Stimulated activated CD8-positive, alpha-beta memory T cell treated with anti-CD3 and anti-CD28 coated beads, Interleukin-2, amount 100 ng/mL, for 1 hour (primary cell): ENCODE measurements at places on chromosomes 1 and 21.

GRCh38 chr1:183244466-183244865 lies 58.4 kb downstream of the LAMC2 start:
- no peak for DNase-seq

DNA sequence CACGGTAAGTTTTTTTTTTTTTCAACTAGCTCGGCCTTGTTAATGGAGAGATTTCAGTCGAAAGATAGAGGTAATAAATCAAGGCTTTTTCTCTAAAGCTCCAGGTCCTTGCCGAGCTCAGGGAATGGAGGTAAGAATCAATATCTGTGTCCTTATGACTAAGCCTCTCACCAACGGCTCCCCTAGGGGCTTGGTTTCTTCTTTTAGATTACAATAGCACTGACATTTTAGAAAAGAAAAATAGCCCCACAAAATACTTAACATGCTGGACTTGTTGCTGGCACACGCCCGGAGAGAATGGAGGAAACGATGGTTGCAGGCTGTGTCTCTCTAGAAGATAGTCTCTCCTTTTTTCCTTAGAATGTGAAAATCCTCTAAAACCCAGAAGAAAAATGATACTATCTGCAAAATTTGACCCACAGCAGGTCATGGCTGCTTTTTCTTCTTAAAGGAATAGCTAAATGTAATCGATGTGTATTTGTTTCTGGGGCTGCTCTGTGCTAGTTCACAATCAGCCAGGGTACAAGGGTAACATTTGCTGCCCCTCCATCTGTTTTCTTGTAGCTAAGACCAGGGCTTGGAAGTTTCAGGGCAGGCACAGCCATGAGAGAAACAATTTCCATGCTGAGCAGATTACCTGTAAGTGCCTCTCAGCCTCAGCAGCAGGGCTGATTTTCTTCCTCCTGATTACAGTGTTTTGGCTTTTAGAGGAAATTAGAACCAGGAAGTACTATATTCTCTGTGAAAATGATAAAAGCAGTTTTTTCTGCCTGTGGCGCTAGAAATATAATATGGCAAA lies 86.2 kb upstream of the GNG12 start:
- DNase-seq, result no peak

- no peak for DNase-seq
These were observed 66.0 kb downstream of the ZMYM4 start for GRCh38 chr1:35334485-35334884.

- DNase-seq, result no peak
These were observed 14.8 kb downstream of the PI4KB start for GRCh38 chr1:151312411-151312810.

DNA sequence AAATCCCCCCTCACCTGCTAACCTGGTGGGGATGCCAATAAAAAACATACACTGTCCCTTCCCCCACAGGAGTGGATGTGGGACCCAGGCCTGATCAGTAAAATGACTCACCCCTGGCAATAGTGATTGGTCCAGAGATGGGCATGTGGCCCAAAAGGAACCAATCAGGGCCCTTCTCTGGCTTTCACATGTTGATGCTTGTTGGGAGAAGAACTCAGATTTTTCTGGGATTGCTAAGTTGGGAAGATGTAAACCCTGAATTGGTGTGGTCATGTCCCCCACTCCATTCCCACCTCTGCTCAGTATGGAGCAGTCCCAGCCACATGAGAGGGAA lies 43.6 kb upstream of the ACTL8 start:
- DNase-seq, result no peak

- no peak for DNase-seq
These were observed 134.8 kb downstream of the BACH1 start for GRCh38 chr21:29433366-29434059.

- peak; percentile 77 for DNase-seq
These were observed 11.7 kb upstream of the BNIPL start for GRCh38 chr1:151024540-151025146.

DNA sequence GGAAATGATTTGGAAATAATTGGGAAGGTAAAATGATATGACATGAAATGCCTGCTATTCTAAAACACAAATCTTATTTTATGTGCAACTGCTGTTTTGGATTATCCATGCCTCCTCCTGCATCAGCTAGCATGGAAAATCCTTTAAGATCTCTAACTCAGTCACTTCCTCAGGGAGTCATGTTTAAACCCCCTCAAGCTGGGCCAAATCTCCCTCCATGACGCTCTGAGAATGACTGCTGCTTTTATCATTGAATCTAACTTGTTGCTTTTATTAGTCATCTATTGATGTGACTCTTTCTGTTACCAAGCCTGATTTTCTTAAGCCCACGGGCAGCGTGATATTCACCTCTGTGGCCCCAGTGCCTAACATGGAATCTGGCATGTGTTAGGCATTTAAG lies 324.8 kb downstream of the DISC1 start:
- DNase-seq, result no peak

GRCh38 chr1:55879346-55879745 lies 664.2 kb upstream of the USP24 start:
- no peak for DNase-seq

- no peak for DNase-seq
These were observed 8.5 kb upstream of the COL8A2 start for GRCh38 chr1:36133484-36133883.

DNA sequence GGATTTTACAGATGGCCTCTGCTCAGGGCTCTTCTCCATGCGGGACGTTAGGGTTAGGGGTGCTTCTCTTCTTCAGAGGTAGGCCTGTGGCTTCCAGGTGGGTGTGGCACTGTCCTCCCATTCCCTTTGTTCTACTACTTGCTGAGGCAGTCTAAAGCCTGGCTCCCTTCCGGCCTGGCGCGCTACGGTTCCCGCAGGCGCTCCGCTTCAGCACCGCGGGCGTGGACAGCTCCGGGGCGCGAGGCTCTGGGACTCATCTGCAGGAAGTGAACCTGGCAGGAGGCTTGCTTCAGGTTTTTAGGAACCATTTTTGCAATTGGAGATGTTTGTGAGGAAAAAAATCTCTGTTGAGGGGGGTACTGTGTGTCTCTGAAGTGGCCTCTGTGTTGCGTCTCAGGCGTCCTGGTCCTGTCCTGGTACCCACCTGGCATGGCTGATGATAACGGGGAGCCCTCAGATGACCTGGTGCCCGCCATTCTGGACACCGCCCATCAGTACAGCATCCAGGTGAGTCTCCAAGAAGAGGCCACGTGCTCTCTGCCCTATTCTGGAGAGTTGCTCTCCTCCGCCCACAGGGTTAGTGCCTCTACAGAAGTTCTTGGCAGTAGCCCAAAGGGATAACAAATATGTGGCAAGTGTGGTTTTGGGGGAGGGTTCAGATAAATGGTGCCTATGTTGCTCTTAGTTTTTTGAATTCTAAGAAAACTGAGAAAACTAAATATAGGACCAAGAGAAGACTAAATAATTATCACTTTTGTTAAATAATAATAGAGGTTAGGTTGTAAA lies 1.9 kb downstream of the MANEAL start:
- DNase-seq, result no peak

GRCh38 chr1:110187139-110187890 lies 22.8 kb upstream of the KCNC4 start:
- DNase-seq, result no peak

DNA sequence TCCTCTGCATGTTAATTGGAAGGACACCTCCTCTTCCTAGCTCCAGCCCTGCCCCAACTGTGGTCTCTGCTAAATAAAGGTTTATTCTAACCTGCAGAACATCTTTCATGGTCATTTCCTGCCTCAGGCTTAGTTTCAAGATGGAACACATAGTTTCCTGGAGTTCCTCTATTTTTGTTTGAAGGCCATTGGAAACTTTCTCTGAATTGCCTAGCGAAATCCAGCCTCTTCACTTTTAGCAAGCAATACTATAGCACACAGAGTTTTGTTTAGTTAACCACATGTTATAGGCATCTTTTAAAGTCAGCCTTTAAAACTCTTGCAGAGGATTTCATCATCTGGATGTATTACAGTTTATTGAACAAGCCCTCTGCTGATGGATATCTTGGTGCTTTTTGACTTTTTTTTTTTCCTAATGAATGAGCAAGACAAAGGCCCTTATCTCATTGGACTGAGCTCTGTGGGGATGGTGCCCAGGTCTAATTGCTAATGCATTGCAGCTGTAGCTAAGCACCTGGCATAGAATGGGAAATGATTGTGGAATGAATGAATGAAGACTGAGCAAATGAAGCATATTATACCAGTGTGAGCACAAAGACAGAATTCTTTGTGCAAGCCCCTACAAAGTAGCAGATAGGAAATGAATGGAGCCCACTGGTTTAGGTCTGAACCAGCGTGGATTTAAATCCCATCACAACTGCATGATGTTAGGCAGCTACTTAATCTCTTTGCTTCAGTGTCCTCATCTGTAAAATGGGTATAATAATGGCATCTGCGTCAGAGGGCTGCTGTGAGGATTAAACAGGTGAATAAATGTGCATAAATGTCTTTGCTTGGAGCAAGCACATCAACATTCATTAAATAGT lies 641 bp upstream of the CFAP107 start:
- DNase-seq, result no peak

DNA sequence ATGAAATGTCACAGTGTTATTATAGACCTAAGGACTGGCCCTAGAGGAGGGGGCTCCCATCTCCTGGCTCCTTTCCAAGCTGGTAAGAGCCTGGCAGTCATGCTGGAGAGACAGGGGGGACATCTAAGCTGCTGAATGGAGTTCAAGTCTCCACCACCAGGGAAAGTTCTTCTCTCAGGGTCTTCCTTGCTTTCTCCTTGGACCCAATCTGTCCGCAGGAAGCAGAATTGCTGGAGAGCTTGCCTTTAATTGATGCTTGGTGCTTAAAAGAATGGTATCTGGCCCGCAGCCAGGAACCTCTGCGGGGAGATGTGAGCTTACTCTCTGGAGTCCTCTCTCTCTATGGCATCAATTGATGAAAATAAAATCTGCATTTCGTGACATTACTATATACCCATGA lies 25.1 kb downstream of the IRF2BP2 start:
- DNase-seq, result no peak

DNA sequence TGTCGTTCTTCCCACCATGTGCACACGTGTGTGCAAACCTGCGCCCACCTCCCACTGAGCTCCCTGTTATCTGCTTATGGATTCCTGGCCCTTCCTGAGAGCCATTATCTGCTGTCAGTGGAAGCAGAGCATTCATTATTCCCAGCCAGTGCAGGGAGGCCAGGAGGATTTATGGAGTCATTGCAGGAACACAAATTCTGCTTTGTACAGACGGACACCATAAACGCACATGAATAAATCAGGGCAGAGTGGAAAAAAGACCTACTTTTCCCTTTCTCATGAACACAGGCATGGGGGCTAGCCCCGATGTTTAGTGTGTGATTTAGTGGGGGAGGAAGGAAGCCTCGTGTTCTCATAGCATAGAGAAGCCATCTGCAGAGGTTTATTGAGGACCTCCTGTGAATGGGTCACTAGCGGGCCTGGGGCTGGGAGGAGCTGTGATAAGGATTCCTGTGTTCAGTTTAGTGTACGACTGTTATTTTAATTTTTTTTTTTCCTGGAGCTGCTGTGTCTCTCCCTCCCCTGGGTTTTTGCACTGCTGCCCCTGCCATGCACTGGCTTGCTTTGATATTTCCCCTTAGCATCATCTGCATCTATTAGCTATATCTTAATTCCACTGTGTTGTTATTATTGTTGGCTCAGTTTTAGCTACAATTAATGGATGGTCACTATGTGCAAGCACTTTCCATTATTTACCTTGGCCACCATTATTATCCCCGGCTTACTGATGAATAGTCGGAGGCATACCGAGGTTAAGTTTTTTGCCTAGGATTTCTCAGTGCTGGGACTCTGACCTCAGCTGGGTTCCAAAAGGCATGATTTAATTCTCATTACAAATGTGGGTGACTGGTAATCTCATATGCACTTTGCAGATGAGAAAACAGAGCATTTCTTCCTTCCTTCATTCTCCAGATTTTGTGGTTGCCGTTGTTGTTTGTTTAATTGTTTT lies 33.0 kb downstream of the HUNK start:
- no peak for DNase-seq
